ENCODE measurements at places on chromosomes 4 and X.

GRCh38 chr4:79831701-79832514 is 241.1 kb downstream of the ANTXR2 start:
- DNase-seq = no peak

DNA sequence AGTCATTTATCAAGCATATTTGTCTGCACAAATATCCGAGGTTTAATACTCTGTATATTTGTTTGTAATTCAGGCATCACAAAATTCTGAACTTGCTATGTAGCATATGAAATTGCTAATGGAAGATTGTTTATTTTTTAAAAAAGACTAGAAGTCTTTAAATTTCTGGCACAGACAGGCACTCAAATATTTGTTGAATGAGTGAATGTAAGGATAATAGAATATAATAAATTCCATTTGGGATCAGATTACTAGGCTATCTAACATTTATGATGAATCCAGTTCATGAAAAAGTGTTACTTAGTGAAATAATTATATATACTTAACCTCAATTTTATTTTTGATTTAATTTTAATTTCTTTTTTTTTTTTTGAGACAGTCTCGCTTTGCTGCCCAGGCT is 30.4 kb upstream of the TEC start:
- no peak for DNase-seq

DNA sequence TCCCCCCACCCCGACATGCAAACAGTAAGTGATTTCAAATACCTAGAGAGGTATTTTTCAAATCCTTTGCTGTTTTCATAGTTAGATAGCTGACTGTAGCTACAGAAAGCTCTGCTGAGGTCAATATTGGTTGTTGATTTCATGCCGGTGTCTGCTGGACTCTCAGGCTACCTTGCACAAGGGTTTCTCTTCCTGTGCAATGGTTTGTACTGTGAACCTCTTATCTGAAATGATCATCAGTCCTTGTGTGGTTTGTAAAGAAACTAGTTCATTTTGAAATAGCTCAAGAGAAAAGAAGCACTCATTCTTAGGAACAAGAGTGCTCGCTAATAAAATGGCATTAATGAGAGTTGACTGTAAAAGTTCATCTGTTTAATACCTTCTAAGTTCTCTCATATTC is 2.1 kb downstream of the MTM1 start:
- no peak for DNase-seq

DNA sequence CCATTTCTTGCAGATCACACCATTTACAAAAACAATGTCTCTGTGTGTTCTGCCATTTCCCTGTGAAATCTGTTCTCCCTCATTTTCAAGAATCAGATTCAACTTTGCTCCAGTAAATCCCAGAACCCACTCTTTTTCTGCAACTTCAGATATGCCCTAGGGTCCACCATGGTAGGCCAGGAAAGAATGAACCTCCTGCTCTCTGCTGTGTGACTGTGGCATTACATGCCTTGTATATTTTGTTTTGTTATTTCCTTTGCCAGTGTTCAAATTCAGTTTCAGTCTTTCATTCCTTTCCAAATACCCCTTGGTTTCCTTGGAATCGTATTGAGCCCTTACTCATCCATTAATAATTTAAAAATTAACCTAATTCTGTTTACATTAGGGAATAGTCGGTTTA is 290.2 kb upstream of the VCX start:
- DNase-seq = no peak

GRCh38 chrX:150902434-150903109 is 4.1 kb upstream of the CD99L2 start:
- DNase-seq = no peak

GRCh38 chrX:40058719-40059118 is 39.0 kb downstream of the BCOR start:
- DNase-seq = no peak

DNA sequence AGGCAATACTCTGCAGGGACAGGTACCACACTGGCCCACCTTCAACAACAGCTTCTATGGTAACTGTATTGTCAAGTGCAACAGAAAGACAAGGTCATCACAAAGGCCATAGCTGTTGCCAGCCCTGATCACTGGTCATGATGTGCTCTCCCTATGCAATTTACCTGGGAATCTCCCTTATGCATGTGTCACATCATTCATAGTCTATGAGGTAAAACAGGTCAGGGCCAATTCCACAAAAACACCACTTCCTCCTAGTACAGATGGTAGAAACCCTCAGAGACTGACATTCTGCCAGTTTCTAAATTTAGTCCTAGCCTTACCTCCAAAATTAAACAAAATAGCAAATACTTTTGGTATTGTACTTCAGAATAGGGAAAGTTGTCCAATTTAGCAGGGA is 132.8 kb downstream of the MGST2 start:
- no peak for DNase-seq

Data from cardiac fibroblast (primary cell).